Nucleus accumbens (tissue), 56 donors: ENCODE measurements at places on chromosomes 16 and 17.

DNA sequence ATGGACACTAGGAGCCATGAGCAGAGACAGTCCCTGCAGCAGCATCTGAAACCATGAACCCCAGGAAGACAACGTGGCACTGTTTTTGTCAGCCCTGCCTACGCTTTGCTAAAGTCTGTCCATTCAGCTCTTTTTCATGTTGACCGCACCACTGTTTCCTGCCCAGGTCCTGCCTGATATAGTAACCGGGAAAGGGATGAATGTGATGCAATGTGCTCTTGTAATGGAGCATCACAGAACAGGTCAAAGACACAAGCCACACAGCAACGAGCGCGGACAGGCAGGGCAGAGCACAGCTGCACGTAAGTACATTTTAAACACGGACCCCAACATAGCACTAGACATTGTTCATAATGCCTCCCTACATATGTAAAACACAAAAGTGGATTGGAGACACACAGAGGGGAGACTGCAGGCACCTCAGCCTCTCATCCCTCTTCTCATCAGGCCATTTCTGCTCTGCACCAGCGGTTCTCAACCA, 16.9 kb upstream of the TNFRSF13B start:
- no peak for DNase-seq

- DNase-seq: no peak
Measured at GRCh38 chr17:22461460-22462145, 769.3 kb downstream of the KCNJ18 start.

GRCh38 chr17:35742896-35743477, 10.1 kb downstream of the GAS2L2 start:
- DNase-seq: no peak

GRCh38 chr17:29567554-29568330, 759 bp upstream of the TP53I13 start:
- DNase-seq: no peak

GRCh38 chr17:4082136-4082924, 60.5 kb downstream of the ZZEF1 start:
- no peak for DNase-seq

- no peak for DNase-seq
Measured at GRCh38 chr16:85617948-85618347, 4.8 kb downstream of the GSE1 start.

GRCh38 chr16:49452108-49452507, 78.5 kb downstream of the C16orf78 start:
- no peak for DNase-seq

- DNase-seq: no peak
Measured at GRCh38 chr17:61282377-61282776, 117.3 kb upstream of the TBX2 start.

GRCh38 chr17:2214929-2215615, 88.5 kb downstream of the SMG6 start:
- no peak for DNase-seq

GRCh38 chr17:7620835-7621234, 6.1 kb upstream of the FXR2 start:
- DNase-seq: no peak

DNA sequence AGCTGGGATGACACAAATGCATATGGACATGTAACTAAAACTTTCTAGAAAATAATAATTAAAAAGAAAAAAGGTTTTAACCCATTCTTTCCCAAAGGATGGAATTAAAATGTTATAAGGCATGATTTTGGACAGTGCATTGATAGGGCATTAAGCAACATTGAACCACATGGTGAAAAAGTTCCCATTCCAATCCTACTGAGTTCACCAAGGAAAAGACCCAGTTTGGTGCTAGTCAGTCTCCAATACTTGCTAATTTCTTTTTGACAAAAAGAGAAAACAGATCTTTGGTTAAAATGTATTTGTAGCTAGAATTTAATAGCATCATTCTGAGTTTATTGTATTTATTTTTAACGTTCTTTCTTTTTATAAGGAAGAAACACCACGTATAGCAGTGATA, 28.1 kb downstream of the EMP2 start:
- DNase-seq: no peak

DNA sequence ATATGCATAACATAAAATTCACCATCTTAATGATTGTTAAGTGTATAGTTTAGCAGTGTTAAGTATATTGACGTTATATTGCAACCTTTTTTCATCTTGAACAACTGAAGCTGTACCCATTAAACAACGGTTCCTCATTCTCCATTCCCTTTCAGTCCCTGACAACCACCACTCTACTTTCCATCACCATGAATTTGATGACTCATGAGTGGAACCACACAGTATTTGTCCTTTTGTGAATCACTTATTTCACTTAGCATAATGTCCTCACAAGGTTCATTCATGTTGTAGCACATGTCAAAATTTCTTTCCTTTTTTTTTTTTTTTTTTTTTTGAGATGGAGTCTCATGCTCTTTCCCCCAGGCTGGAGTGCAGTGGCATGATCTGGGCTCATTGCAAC, 46.0 kb downstream of the HOXB1 start:
- DNase-seq: no peak

GRCh38 chr17:29918922-29919856, 10.8 kb downstream of the SSH2 start:
- no peak for DNase-seq

DNA sequence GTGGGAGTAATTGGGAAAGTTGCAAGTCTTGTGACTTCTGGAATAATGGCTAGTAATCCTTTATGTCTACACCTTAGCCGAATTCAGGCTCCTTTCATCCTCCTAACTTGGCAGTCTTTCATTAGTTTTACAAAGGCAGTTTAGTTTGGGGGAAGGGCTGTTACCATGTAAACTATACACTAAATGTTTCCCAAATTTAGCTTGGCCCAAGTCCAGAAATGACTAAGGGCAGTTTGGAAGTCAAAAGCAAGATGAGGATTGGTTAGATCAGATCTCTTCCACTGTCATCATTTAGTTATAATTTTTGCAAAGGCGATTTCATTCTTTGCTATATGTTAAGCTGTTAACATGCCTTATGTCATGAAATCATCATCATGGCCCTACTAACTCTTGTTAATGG, 115.4 kb upstream of the CACNG3 start:
- no peak for DNase-seq

- no peak for DNase-seq
Measured at GRCh38 chr16:57474671-57475661, 11.3 kb downstream of the DOK4 start.
